Colonic mucosa (tissue), 4 donors: ENCODE measurements at places on chromosomes 5 and 9. TPM values are rescaled to one million over a fixed set of nuclear protein-coding genes. Genes with fewer than 3 reads are reported as not detected.
A peak's percentile ranks its signal among the peaks of the same experiment; 100 is the strongest.

PCDHA6 gene
- 0.12 TPM for total RNA-seq

PNPLA7 gene
- 7.1 TPM for total RNA-seq

DNA sequence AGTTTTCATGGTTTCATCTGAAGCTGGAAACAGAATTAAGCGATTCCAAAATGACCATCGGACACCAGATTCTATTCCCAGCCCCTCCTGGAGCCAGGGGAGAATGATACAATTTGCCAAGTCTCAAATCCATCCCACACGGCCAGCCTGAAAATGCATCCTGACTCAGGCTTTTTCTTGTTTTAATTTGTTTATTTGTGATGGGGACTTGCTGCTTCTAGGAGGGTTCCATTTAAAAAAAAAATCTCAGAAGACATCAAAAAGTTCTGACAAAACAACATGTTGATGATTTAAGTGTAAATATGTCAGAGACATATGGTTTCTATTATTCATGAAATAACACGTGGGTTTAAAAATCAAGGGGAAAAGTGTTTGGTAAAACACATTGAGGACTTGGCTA is 173.2 kb downstream of the GAS1 start:
- H3K4me1 ChIP-seq = no peaks in the 10 kb centered on the region
- no peaks in the 10 kb centered on the region for H3K36me3 ChIP-seq
- H3K27ac ChIP-seq = no peak overlapping the region
- DNase-seq = no peak
- no peaks in the 10 kb centered on the region for H3K27me3 ChIP-seq
- H3K4me3 ChIP-seq = no peak overlapping the region

DNA sequence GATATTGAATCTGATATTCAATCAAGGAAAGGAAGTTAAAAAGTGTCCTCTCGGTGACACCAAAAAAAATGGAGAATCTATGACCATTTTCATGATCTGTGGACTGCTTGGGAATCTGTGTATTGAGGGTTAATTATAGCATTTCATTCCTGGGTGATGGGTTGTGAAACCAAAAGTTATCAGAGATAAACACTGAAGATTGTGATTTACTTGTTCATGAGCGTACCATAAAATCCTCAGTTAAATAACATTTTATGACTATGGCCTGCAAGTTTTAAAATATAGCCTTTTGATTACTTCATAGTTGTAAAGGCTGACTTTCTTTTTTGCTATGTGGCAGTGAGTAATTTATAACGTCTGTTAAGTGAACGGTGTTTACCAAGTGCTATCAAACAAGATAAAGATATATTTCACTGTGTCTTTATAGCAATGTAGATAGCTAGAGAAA is 267.9 kb upstream of the SEMA6A start:
- H3K27ac ChIP-seq = no peak overlapping the region
- no peaks in the 10 kb centered on the region for H3K4me1 ChIP-seq
- no peaks in the 10 kb centered on the region for H3K36me3 ChIP-seq
- no peak overlapping the region for H3K4me3 ChIP-seq

- H3K4me1 ChIP-seq = no peaks in the 10 kb centered on the region
- no peak overlapping the region for H3K4me3 ChIP-seq
These were observed 289.9 kb upstream of the SMC2 start for GRCh38 chr9:103804077-103804735.

GRCh38 chr5:78353520-78353919 is 6.9 kb upstream of the SCAMP1 start:
- no peak overlapping the region for H3K4me3 ChIP-seq
- H3K4me1 ChIP-seq = no peaks in the 10 kb centered on the region
- H3K36me3 ChIP-seq = no peaks in the 10 kb centered on the region
- H3K27ac ChIP-seq = no peak overlapping the region
- DNase-seq = no peak

- H3K27me3 ChIP-seq = no peaks in the 10 kb centered on the region
- no peaks in the 10 kb centered on the region for H3K36me3 ChIP-seq
- H3K27ac ChIP-seq = no peak overlapping the region
- DNase-seq = no peak
- no peak overlapping the region for H3K4me3 ChIP-seq
These were observed 129.8 kb upstream of the ZNF366 start for GRCh38 chr5:72637058-72637457.

DNA sequence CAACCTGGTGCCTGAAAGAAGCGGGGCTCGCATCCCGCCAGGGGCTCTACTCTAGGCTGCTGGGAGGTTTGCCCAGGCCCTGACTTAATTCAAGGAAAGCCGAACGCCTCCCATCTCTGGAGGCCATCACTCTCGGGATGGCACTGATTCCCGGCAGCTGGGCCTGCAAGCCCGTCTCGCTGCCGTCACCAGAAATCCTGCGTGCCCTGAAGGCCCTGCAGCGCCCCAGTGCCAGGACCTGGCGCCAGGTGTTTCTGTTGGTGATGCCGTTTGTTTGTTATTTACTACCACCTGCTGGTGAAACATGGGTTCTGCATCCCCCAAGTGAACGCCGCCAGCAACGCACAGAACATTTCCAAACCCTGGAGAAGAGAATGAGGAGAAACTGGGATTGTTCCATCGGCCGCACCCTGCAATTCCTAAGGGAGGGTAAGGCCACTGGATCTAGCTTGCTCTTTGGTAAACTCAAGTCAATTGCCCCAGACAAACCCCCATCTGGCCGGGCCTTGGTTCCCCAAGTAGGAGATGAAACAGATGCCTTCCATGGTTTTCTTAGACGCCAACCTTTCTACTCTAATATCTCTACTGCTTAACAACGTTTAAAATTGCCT is 77.9 kb downstream of the AK8 start:
- H3K27me3 ChIP-seq = peaks cover 4% of the 10 kb centered on the region
- H3K36me3 ChIP-seq = no peaks in the 10 kb centered on the region
- peak; percentile 72 for DNase-seq

- H3K27me3 ChIP-seq = no peaks in the 10 kb centered on the region
- no peak for DNase-seq
- no peaks in the 10 kb centered on the region for H3K4me1 ChIP-seq
- H3K27ac ChIP-seq = no peak overlapping the region
These were observed 254.3 kb upstream of the NFIL3 start for GRCh38 chr9:91677822-91678436.

GRCh38 chr5:18507114-18507513 is 872.9 kb downstream of the TAF11L14 start:
- no peaks in the 10 kb centered on the region for H3K36me3 ChIP-seq
- no peaks in the 10 kb centered on the region for H3K4me1 ChIP-seq
- no peak overlapping the region for H3K4me3 ChIP-seq
- no peak for DNase-seq
- H3K27me3 ChIP-seq = no peaks in the 10 kb centered on the region

GRCh38 chr5:52579391-52579790 is 208.3 kb upstream of the ITGA1 start:
- no peak overlapping the region for H3K27ac ChIP-seq
- no peaks in the 10 kb centered on the region for H3K36me3 ChIP-seq
- no peaks in the 10 kb centered on the region for H3K4me1 ChIP-seq
- no peaks in the 10 kb centered on the region for H3K27me3 ChIP-seq
- DNase-seq = no peak

DNA sequence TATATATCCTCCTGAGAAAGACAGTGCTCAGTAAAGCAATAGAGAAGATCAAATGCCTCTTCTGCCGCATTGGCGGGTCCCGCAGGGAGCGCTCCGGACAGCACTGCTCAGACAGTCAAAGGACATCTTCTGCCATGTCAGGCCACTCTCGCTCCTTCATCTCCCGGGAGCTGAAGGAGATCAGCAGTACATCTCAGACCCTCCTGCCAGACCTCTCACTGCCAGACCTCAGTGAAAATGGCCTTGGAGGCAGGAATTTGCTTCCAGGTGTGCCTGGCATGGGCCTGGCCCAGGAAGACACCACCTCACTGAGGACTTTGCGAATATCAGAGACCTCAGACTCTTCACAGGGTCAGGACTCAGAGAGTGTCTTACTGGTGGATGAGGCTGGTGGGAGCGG is 12.2 kb downstream of the PTGER4 start:
- H3K27me3 ChIP-seq = no peaks in the 10 kb centered on the region
- no peak for DNase-seq
- H3K36me3 ChIP-seq = peaks cover 14% of the 10 kb centered on the region
- no peak overlapping the region for H3K27ac ChIP-seq
- H3K4me1 ChIP-seq = no peaks in the 10 kb centered on the region

- DNase-seq = peak; percentile 68
- H3K36me3 ChIP-seq = no peaks in the 10 kb centered on the region
- H3K27ac ChIP-seq = no peak overlapping the region
These were observed 244.7 kb downstream of the PIK3R1 start for GRCh38 chr5:68460147-68460798.

GRCh38 chr5:175452166-175452565 is 8.2 kb upstream of the DRD1 start:
- H3K27ac ChIP-seq = no peak overlapping the region
- no peak overlapping the region for H3K4me3 ChIP-seq
- DNase-seq = no peak
- no peaks in the 10 kb centered on the region for H3K27me3 ChIP-seq
- no peaks in the 10 kb centered on the region for H3K36me3 ChIP-seq

DNA sequence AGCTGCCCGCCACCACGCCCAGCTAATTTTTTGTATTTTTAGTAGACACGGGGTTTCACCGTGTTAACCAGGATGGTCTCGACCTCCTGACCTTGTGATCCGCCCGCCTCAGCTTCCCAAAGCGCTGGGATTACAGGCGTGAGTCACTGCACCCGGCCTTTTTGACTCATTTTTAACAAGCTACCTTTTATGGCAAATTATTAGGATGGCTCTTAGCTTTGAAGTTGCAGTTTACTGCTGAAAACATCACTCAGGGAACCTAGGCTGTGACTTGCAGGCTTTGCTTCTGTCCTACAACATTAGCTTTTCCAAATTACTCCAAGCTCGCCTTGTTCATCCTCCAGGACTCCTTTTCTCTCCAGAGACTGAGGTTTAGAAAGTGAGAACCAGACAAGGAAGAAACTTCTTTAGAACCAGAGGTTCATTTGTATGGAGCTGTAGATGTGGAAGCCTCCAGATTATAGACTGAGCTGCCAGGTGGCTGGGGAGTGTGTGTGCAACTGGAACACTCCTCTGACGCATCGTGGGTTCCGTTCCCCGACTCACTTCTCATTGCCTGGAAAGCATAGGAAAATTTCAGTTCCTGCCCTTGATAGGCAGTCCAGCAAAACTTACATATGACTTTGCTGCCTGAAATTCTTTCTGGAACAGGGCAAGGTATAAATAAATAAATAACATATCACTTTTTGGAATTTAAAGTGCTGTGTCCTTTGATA is 23.8 kb upstream of the SPTAN1 start:
- peaks cover 19% of the 10 kb centered on the region for H3K36me3 ChIP-seq
- no peak overlapping the region for H3K27ac ChIP-seq
- H3K4me3 ChIP-seq = no peak overlapping the region
- H3K4me1 ChIP-seq = no peaks in the 10 kb centered on the region
- DNase-seq = no peak
